SW480 (cell line): ENCODE measurements at places on chromosomes 6 and 20.

DNA sequence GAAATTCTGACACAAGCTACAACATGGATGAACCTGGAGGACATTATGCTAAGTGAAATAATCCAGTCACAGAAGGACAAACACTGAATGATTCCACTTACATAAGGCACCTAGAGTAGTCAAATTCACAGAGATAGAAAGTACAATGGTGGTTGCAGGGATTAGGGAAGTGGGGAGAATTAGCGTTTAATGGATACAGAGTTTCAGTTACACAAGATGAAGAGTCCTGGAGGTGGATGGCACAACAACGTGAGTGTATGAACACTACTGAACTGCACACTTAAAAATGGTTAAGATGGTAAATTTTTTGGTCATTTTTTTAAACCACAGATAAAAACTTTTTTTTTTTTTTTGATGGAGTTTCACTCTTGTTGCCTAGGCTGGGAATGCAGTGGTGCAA lies 24.7 kb downstream of the MOCS3 start:
- DNase-seq = no peak

- DNase-seq = no peak
Measured at GRCh38 chr6:45688180-45688579, 310.4 kb upstream of the SUPT3H start.

- no peak for DNase-seq
Measured at GRCh38 chr6:139137706-139138105, 2.8 kb downstream of the HECA start.

GRCh38 chr6:118844915-118845314 lies 49.0 kb upstream of the ASF1A start:
- DNase-seq = no peak

- peak; percentile 18 for DNase-seq
Measured at GRCh38 chr6:40352006-40352405, 235.2 kb downstream of the LRFN2 start.

DNA sequence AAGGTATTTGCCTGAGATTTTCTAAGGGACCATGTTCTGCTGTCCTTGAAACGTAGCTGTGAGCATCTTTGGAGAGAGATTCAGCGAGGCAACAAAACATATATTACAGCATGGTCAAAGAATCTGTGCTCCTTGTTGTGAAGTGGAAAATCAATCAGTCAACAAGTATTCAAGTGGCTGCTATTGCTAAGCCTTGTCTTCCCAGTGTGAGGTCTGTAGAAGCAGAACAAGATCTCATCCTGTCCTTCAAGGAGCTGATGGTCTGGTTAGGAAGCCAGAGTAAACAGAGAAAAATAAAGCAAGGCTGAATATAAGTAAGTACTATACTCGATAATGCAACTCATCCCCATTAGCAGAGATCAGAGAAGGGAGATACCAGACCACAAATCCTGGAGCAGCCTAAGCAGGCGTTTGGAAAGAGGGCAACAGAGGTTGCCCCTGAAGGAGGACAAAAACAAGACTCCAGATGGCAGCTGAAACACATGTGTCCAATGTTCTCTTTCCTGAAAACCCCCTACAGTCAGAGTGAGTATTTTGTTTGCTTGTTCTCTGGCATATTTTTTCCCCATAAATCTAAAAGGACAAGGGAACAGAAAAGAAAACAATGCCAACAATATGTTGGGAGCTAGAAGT lies 392.0 kb downstream of the SYNE1 start:
- no peak for DNase-seq

DNA sequence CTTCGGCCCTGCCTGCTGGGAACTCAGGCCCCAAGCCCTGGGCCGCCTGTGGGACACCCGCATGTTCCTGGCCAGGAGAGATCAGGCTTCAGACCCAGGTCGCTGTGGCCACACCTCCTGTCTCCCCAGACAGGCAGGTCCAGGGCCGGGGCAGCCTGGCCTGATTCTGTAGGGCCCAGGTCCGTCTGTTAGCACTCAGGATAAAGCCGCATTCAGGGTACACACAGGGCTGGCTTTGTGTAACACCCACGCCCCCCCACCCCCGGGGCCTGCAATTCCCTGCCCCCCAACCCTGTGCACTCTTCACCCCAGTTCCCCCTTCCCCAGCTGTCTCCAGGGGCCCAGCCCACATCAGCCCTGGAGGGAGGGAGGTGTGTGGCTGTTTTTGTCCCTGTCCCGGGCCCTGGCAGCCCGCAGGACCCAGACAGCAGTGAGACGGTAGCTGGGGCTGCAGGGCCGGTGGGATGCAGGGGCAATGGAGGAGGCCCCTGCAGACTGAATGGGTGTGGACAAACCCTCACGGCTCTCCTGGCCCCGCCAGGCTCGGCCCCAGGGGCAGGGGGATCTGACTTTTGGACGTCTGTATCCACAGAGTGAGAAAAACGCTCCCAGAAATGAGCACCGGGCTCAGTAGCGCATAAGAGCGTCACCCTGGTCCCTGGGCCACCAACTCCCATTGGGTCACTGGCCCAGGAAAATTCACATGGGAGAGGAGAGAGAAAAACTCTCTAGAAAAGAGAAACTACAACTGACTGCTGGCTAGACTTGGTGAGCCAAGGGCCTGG lies 42.4 kb upstream of the ZBP1 start:
- DNase-seq = no peak

DNA sequence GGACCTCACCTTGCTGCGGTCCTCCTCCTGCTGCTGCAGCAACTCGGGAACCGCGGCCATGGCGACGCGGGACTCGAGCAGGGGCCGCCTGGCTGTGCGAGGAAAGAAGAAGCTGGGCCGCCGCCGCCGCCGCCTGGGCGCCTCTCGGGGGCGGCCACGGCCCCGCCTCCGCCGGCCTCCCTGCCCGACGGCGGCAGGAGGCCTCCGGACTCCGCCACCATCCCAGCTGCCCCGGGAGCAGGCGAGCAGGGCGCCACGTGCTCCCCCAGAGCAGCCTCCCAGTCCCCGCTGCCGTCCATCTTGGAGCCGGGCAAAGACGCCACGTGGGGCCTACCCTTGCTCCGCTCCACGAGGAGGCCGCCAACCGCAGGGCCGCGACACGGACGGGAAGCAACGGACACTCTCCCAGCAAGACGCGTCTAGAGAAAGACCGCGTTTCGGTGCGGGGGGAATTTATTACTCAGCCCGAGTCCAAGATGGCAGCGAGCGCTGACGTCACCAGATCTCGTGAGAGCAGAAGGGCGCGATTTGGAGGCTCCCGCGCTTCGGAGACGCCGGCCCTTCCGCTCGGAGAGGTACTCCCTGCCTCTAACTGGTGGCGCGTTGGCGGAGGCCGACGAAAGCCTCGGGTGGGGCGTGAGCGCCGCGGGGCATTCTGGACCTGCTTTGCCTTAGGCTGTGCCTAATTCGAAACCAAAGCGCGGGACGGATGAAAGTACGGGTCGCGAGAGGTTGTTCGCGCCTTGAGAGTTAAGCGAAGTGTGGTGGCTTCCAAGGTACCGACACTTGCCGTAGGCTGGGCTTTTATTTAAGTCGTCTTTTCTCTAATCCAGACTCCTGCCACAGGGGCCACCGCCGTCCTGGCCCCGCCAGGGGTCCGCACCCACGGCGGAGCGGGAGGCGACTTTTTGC lies at the start of the genes MGME1 and SNX5:
TSS of gene MGME1 (plus strand) at position 653 of the 912 bp plus-strand sequence. CDS start 842 bp downstream, outside the sequence.
TSS of gene SNX5 (minus strand) at position 429 of the 912 bp plus-strand sequence. CDS start at position 60, 369 bp downstream.
- DNase-seq = peak; percentile 98

- DNase-seq = no peak
Measured at GRCh38 chr6:155461556-155461955, 5.9 kb upstream of the NOX3 start.

GRCh38 chr20:51955756-51956155 lies 153.4 kb upstream of the SALL4 start:
- DNase-seq = no peak

- no peak for DNase-seq
Measured at GRCh38 chr6:96727144-96727543, 110.1 kb downstream of the GPR63 start.

- DNase-seq = peak; percentile 50
Measured at GRCh38 chr20:3168079-3168828, 5.1 kb downstream of the LZTS3 start.

GRCh38 chr20:24462460-24463010 lies 6.9 kb upstream of the SYNDIG1 start:
- DNase-seq = no peak

DNA sequence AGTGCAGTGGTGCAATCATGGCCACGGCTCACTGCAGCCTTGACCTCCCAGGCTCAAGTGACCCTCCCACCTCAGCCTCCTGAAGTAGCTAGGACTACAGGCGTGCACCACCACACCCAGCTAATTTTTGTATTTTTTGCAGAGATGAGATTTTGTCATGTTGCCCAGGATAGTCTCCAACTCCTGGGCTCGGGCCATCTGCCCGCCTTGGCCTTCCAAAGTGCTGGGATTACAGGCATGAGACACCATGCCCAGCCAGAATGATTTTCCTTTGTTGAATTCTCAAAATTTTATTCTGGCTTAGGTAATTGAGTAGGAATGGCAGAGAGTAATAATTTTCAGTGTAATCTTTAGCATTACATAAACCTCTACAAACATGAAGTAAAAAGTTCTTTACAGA lies 37.1 kb downstream of the SLC16A10 start:
- DNase-seq = no peak

DNA sequence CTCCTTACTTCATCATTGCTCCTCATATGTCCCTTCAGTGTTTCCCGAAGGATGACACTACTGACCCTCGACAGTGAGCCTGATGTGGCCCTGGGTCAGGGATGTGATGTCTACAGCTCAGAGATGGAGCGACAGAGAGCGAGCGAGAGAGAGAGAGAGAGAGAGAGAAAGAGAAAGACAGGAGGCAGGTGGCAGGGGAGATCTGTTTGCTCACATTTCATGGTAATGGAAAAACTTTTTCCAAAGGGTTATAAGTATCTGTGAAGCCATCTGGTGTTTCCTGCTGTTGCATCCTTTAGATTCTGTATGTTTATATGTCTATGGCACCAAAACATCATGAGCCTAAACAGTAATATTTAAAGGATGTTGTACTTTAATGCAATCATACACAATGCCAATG lies 77.2 kb downstream of the PPP1R3G start:
- no peak for DNase-seq

DNA sequence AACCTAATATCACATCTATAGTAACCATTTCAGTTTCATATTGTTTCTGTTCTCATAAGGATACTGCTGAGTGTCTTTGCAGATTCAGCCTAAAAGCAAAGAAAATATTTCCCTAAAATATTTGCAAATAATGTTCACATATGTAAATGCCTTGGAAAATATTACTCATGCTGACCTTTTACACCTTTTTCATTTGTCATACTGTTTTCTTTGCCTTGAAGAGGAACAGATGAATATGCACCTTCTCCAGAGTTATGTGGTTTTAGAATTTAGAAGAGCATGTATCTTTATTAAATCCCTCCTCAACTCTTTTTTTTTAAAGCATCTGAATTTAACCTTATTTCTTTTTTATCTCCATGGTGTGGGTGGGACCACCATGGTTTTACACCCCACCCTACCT lies 32.5 kb downstream of the NDUFAF5 start:
- no peak for DNase-seq

DNA sequence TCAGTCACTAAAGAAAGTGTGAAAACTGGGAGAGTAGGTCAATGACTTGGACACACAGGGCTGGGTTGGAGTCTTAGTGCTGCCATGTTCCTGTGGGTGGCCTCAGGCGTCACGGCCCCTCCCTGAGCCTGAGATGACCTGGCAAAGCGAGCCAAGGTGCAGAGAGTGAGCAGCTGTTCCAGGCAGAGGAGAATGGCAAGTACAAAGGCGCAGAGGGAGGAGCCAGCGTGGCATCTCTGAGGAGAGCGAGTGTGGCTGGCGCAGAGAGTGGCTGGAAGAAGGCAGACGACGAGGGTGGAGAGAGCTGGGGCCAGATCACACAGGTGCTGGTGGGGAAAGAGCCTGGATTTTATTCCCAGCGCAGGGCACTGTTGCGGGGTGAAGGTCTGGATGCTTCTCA lies 20.6 kb upstream of the CHMP4B start:
- DNase-seq = no peak

- DNase-seq = no peak
Measured at GRCh38 chr6:20948556-20948955, 414.3 kb downstream of the CDKAL1 start.

- DNase-seq = no peak
Measured at GRCh38 chr20:45913116-45913515, 1.2 kb upstream of the PLTP start.

- DNase-seq = peak; percentile 2
Measured at GRCh38 chr6:27582928-27583725, 110.2 kb upstream of the ZNF184 start.

DNA sequence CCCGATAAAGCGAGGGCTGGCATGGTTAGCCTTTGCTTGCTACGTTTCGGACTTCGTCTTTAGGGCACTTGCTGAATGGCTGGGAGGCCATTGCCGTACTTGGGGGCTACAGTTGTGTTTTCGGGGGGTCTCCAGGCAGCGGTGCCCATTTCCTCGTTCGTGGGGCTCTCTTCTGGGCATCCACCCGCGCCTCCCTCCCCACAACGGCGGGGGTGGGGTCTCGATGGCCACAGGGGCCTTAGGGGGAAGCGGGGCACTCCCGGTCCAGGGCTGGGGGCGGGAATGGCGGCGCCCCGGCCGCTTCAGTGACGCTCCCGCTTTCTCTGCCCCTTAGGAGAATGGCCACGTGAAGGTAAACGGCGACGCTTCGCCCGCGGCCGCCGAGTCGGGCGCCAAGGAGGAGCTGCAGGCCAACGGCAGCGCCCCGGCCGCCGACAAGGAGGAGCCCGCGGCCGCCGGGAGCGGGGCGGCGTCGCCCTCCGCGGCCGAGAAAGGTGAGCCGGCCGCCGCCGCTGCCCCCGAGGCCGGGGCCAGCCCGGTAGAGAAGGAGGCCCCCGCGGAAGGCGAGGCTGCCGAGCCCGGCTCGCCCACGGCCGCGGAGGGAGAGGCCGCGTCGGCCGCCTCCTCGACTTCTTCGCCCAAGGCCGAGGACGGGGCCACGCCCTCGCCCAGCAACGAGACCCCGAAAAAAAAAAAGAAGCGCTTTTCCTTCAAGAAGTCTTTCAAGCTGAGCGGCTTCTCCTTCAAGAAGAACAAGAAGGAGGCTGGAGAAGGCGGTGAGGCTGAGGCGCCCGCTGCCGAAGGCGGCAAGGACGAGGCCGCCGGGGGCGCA lies 2.4 kb downstream of the MARCKS start:
- DNase-seq = no peak

GRCh38 chr20:15618912-15619311 lies 954.3 kb downstream of the KIF16B start:
- DNase-seq = no peak

GRCh38 chr6:142627474-142627873 lies 317.5 kb downstream of the HIVEP2 start:
- DNase-seq = no peak
